ENCODE measurements at places on chromosomes 1 and 21.

DNA sequence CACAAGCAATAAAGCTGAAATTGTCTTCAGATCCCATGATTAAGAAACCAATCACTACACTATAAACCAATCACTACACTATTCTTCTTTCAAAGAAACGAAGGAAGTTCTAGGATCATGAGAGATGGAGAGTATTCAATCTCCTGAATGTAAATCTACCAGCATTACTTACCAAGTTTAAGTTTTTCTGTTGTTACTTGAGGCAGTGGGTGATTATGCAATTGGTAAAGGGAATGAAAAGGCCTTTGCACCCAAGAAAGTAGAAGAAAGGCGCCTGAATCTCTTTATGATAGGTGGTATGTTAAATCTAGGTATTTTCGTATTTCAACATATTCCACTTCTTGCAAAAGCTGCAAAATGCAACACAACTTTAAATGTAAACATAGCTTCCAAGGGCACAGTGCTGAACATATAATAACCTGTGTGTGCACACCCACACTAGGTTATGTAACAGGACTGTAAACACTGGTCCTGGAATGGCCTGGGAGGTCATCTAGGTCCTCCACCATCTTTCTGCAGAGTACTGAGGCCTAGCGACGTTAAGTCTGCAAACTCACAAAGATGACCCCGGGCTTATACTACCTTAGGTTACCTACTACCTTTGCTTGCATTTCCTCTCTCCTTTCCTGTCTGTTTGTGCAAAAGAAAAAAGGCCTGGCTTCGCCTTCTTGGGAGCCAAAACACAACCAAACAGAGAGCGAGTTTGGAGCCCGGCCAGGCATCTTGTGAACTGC, 1.1 kb upstream of the UAP1 start:
- no peak for DNase-seq

DNA sequence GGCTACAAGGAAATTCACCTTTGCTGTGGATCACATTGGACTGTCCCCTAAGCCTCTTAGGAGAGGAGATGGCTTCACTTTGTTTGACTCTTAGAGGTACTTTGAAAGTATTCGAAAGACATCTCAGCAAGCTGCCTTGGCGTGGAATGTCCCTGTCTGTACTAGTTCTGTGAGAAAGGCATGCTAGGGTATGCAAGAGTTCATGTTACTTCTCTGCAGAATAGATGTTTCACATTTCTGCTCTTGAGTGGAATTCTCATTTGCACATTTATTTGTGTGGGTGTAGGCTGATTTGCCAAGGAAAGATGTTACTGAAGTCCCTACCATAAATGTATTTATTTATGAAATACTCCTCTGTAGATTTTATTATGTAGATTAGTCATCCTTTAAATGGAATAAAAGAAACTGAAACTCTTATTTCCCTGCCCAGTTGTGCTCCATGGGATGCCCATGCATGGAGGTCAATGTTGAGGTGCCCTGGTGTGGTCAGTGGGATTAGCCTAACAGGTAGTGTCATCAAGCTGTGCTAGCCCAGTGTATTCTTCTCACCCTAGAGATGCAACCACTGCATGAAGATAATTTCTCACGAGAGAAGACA, 13.8 kb downstream of the MIA3 start:
- DNase-seq: no peak

DNA sequence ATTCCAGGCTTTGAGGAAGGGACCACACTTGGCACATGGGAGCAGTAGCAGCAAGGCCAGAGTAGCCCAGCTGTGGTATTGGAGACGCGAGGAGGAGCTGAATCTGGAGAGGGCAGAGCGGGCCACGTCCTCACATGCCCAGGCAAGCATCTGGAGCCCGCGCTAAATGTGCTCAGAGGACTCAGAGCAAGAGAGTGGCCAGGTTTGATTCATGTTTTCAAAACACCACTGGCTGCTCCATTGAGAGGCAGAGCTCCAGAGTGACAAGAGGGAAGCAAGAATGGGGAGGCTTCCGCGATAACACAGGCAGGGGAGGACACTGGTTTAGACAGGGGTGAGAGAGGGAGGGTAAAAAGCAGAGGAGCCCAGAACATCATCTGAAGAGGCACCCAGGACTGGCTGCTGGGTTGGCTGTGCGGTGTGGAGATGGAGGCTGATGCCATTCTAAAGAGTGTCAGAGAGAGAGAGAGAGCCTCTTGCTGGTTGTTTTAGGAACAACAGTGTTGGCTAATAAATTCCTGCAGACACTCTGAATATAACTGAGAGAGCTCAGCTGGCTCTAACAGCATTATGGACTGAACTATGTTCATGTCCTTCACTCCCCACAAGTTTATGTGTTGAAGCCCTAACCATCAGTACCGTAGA, 32.3 kb downstream of the RCAN1 start:
- DNase-seq: no peak

DNA sequence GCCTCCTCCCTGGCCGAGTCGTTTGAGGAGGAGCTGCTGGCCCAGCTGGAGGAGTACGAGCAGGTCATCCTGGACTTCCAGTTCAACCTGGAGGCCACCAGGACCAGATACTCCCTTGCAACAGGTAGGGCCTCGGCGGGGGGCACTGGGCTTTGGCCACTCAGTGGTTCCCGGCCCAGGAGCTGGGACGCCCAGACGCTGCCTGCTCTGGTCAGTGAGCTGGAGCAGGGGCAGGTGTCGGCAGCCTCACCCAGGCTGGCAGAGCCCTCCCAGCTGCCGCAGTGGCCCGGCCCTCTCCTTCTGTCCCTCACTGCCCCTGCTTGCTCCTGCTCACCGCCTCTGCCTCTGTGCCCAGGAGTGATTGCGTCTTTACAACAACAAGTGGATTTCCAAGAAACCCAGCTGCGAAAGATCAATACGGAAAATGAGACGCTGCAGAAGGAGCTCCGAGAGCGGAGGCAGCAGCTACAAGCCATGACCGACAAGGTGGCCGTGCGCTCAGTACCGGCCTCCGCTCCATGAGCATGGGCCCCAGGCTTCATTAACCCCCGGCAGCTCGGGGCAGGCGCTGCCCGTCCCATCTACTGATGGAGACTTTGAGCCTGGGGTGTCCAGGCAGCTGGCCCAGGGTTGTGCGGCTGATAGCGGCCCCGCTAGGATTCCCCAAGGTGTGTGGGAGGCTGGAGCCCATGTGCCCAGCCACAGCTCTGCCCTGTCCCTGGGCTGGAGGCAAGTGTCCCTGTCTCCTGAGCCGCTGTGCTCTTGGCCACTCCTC, 9.0 kb upstream of the SMIM1 start:
- DNase-seq: no peak

DNA sequence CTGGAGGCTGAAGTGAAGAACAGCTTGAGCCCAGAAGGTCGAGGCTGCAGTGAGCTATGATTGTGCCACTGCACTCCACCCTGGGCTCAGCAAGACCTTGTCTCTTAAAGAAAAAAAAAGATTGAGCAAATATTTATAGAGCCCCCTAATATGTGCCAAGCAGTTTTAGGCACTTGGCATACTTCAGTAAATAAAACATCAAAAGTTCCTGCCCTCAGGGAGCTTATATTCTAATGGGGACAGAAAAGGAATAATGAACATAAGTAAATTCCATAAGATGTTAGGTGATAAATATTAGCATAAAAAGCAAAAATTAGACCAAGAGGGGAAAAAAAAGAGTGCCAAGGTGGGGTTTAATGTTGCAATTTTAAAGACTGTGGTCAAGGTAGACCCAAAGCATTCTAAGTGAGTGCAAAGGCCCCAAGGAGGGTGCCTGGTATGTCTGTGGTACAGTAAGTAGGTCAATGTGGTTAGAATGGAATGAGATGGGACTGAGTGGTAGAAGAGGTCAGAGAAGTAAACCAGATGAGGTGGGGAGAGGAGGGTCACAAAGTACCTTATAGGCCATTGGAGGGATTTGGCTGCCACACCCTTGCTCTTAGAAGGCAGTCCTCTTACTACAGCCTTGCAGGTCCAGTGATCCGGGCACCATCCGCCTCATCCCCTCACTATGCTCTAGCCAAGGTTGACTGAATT, 2.2 kb upstream of the TOE1 start:
- no peak for DNase-seq

- no peak for DNase-seq
Observed at GRCh38 chr21:33070744-33070997, 730 bp downstream of the OLIG1 start.

GRCh38 chr1:11046270-11046566, 821 bp downstream of the MASP2 start:
- DNase-seq: no peak

DNA sequence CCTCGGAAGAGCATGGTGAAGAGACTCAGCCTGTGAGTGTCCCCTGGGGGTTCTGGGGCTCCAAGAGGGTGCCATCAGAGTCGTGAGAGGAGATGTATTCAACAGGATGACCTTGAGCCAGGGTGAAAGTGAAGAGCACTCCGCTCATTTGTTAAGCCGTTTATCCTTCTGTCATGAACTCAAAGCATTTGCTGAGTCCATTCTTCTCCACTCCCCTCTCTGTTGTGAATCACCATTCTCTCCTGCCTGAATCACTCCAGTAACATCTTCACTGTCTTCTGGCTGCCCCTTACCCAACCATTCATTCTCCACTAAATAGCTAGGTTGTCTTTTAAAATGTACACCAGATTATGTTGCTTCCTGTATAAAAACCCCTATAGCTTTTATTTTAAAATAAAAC, 102.2 kb downstream of the RGL1 start:
- no peak for DNase-seq

DNA sequence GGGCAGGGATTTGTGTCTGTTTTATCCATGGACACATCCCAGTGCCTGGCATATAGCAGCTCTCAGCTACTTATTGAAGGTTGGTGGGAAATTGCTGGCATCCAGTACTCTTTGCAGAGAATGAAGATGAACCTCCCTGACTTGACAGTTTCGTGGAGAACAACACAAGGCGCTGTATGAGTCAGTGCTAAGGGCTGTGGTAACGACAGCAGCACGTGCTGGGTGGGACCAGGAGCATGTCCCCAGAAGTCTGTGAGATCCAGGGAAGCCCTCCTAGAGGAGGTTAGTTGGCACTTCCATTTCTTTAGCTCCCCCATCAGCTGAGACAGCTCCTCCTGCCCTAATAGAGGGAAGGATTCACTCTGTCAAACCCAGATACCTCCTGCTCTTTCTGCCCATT, 25.9 kb upstream of the IL19 start:
- no peak for DNase-seq

- no peak for DNase-seq
Observed at GRCh38 chr1:7335224-7335879, 435.7 kb upstream of the VAMP3 start.

DNA sequence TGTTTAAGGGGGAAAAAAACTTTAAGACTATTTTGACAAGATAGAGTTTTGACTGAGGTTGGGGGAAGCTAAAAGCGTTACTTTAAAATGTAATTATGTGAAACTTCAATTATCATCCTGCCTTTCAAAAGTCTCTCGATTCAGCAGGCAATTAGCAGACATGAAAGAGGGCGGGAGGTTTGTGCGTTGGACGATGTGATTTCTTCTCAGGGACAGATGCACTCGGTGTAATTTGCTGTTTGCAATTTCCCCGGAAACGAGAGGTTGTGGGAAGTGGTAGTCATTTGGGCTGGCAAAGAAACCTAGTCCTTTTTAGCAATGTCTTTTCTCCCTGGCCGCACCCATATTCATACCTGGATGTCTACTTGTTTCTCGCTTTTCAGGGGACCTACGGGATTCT, 27.1 kb downstream of the KAZN start:
- DNase-seq: peak; percentile 16

DNA sequence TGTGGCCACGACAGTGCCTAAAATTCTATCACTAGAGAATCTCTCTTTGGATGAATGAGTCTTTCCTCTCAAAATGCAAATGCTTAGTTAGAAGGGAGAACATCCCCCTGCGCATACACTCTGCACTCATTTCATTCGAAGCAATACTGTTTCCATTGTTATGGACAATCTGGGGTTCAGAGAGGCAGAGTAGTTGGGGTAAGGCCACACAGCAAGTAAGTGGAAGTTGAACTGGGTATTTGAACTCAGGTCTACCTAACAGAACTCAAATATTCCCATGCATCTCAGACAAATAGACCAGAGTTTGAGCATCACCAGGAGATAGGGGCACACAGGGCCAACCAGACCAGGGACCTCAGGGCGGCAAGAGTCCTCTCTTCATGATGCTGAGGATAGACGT, 25.5 kb downstream of the RAP1GAP start:
- no peak for DNase-seq

- no peak for DNase-seq
Observed at GRCh38 chr1:43005460-43006361, 47.0 kb upstream of the SLC2A1 start.

DNA sequence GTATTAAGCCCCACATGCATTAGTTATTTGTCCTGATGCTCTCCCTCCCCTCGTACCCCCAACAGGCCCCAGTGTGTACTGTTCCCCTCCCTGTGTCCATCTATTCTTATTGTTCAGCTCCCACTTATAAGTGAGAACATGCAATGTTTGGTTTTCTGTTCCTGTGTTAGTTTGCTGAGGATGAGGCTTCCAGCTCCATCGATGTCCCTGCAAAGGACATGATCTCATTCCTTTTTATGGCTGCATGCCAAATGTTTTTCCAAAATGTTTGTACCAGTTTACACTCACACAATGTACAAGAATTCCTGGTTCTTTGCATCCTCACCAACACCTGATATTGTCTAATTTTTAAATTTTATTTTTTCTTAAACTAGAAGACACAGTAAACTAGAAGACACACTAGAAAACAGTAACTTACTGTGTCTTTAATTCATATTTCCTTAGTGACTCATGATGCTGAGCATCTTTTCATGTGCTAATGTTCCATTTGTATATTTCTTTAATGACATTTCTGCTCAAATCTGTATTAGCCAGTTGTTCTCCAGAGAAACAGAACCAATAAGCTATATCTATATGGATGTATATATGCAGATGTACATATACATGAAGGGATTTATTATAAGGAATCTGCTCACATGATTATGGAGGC, 19.4 kb upstream of the USP1 start:
- DNase-seq: no peak

DNA sequence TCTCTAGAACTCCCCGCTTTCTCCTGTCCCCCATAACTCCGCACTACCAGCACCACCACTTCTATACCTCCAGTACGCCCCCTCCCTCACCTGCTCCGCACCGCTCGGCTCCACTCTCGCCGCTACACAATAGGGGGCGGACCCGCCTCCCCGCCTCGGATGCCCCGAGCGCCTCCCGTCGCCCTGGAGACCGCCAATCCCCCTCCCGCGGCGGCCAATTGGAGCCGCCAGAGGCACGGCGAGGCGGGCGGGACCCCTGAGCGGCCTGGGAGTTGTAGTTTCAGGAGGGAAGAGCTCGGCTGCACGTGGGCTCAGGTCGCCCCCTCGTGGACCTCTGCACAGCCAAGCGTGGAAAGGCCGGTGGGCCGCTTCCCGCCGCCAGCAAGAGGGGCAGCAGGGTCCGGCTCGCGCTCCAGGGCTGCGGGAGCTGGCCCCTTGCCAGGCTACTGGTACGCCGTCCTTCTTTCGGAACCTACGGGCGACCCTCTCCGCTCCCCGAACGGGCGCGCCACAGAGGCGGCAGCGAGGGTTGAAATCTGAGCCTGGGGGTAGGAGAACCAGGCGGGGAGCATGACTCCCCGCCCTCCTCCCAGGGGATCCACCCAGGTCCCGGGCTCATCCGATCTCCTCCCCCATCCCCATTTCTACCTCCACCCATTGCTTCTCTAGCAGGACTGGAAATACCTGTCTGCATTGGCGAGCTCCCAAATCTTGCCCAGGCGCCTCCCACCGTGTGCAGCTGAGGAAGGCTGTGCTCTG, at the start of gene IGSF9:
Gene IGSF9, minus strand, starts transcription at position 131 of the 759 bp plus-strand sequence. CDS start 2,159 bp downstream, outside the sequence.
- DNase-seq: peak; percentile 94

Measured in NCI-H1436 (cell line).